ENCODE measurements at places on chromosomes 4 and X. TPM values are rescaled to one million over a fixed set of nuclear protein-coding genes. Genes with fewer than 3 reads are reported as not detected.

- H3K4me3 ChIP-seq = no peak overlapping the region
- no peak for DNase-seq
- H3K36me3 ChIP-seq = no peaks in the 10 kb centered on the region
- peaks cover 22% of the 10 kb centered on the region for H3K4me1 ChIP-seq
- H3K27me3 ChIP-seq = no peaks in the 10 kb centered on the region
Measured at GRCh38 chr4:41389356-41389755, 132.6 kb downstream of the UCHL1 start.

GRCh38 chrX:21166272-21166982 is 207.8 kb upstream of the CNKSR2 start:
- H3K27ac ChIP-seq = no peak overlapping the region
- H3K4me3 ChIP-seq = no peak overlapping the region
- no peaks in the 10 kb centered on the region for H3K27me3 ChIP-seq

NDNF gene
- total RNA-seq = 3.5 TPM

MAGEB1 gene
- not detected for total RNA-seq

DNA sequence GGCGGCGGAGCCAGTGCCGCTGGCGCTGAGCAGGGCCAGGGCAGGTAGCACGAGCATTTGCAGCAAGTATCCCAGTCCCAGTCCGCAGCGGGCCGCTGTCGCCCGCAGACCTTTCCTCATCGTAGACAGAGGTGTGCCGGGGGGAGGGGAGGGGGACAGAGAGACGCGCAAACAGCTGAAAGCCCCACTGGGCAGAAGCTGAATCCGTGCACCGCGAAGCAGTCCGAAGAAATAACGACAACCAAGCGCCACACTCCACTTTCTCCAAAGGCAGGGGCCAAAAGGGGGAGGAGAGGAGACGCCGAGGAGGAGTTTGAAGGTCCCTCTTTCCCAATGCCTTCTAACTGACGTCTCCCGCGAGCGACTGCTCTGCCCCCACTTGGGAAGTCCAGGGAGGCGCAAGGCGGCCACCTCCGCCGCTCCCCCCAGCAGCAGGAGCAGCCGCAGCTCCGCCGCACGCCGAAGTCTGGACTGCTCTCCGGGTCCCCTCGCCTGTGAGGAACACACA is at the start of gene UNC5C:
TSS of gene UNC5C (minus strand) at position 236 of the 508 bp plus-strand sequence.
- H3K4me1 ChIP-seq = peaks cover 4% of the 10 kb centered on the region
- H3K4me3 ChIP-seq = peak within 1 kb of the TSS; percentile 83
- no peaks in the 10 kb centered on the region for H3K36me3 ChIP-seq
- DNase-seq = peak; percentile 93
- no peaks in the 10 kb centered on the region for H3K27me3 ChIP-seq

GRCh38 chr4:52889778-52890520 is 27.8 kb downstream of the RASL11B start:
- no peaks in the 10 kb centered on the region for H3K36me3 ChIP-seq
- DNase-seq = no peak
- H3K27me3 ChIP-seq = no peaks in the 10 kb centered on the region

TBCK gene
- total RNA-seq = 59.4 TPM

DNA sequence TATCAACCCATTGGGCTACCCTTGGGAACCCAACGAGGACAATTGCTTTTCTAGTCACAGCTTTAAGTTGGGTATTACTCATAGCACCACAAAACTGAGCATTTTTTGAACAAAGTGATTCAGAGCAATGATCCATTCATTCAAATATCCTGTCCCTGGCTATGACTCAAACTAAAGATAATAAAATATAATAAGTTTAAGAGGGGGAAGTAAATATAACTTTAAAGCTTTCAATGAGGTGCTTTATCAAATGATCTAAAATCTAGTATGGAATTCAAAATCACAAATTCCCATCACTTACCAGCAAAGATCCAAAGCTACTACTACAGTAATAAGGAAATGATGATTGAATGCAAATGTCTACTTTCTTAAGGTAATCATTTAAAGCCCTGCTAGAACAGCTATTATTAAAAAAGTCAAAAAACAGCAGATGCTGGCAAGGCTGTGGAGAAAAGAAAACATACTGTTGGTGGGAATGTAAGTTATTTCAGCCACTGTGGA is 39.8 kb upstream of the S100G start:
- DNase-seq = no peak
- H3K4me1 ChIP-seq = no peaks in the 10 kb centered on the region
- no peaks in the 10 kb centered on the region for H3K36me3 ChIP-seq
- H3K4me3 ChIP-seq = no peak overlapping the region

GRCh38 chrX:133857640-133858269 is 127.6 kb downstream of the GPC3 start:
- H3K4me1 ChIP-seq = no peaks in the 10 kb centered on the region
- no peaks in the 10 kb centered on the region for H3K27me3 ChIP-seq
- no peak for DNase-seq
- no peaks in the 10 kb centered on the region for H3K36me3 ChIP-seq
- no peak overlapping the region for H3K27ac ChIP-seq

GRCh38 chr4:134540588-134540987 is 339.0 kb upstream of the PABPC4L start:
- H3K27ac ChIP-seq = no peak overlapping the region
- no peaks in the 10 kb centered on the region for H3K36me3 ChIP-seq
- no peak for DNase-seq
- H3K4me3 ChIP-seq = no peak overlapping the region

DNA sequence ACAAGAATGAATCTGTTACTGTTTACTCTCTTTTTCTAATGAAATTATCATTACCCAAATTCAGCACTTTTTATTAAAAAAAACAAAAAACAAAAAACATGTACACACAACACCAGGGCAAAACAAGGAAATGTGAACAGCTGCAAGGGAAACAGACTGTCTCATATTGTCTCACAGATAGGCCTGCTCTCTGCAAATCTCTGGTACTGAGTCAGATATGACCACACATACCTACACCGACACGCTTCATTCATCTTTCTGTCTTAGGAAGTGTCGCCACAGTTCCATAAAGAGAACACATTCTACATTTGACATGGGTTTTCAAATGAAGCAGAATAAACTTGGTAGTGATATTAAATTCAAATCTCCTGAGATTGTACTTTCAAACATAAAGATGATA is 92.2 kb upstream of the GPR34 start:
- H3K36me3 ChIP-seq = no peaks in the 10 kb centered on the region
- H3K4me3 ChIP-seq = no peak overlapping the region
- H3K4me1 ChIP-seq = peaks cover 2% of the 10 kb centered on the region
- no peak overlapping the region for H3K27ac ChIP-seq

NAP1L2 gene
- 13.4 TPM for total RNA-seq

- DNase-seq = no peak
- no peaks in the 10 kb centered on the region for H3K4me1 ChIP-seq
- peaks cover 9% of the 10 kb centered on the region for H3K36me3 ChIP-seq
- no peak overlapping the region for H3K27ac ChIP-seq
- H3K27me3 ChIP-seq = no peaks in the 10 kb centered on the region
Measured at GRCh38 chr4:121846662-121847061, 23.0 kb upstream of the CCNA2 start.

DNA sequence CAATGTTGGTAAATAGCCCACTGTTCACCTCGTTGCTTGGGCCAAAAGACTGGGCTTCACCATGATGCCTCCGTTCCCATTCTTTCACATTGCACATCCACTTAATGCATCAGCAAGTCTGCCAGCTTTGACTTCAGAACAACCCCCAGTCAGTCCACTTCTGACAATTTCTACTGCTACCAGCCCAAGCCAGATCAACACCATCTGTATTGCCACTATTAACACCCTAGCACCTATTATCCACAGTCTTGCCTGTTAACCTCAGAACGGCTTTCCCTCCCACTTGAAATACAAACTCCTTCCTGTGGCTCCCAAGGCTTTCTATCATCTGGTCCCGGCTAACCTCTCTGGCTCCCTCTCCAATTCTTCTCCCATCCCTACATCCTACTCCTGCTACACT is 95.7 kb downstream of the SH3RF1 start:
- no peaks in the 10 kb centered on the region for H3K36me3 ChIP-seq
- H3K27ac ChIP-seq = peak overlapping the region; percentile 19
- H3K4me1 ChIP-seq = peaks cover 62% of the 10 kb centered on the region
- no peaks in the 10 kb centered on the region for H3K27me3 ChIP-seq
- no peak for DNase-seq

GRCh38 chrX:102899940-102900916 is 36.8 kb upstream of the RAB40AL start:
- no peak overlapping the region for H3K4me3 ChIP-seq
- H3K36me3 ChIP-seq = no peaks in the 10 kb centered on the region
- peak; percentile 62 for DNase-seq
- H3K27me3 ChIP-seq = no peaks in the 10 kb centered on the region
- H3K4me1 ChIP-seq = no peaks in the 10 kb centered on the region

All from thyroid gland (tissue), 4 donors.